ENCODE measurements at places on chromosomes 13 and 19. TPM values are rescaled to one million over a fixed set of nuclear protein-coding genes. Genes with fewer than 3 reads are reported as not detected.
A peak's percentile ranks its signal among the peaks of the same experiment; 100 is the strongest.

- H3K4me1 ChIP-seq = no peaks in the 10 kb centered on the region
- H3K36me3 ChIP-seq = peaks cover 3% of the 10 kb centered on the region
- no peak for DNase-seq
- H3K4me3 ChIP-seq = no peak overlapping the region
- H3K27me3 ChIP-seq = no peaks in the 10 kb centered on the region
Measured at GRCh38 chr19:46958532-46958931, 61.1 kb upstream of the NPAS1 start.

DNA sequence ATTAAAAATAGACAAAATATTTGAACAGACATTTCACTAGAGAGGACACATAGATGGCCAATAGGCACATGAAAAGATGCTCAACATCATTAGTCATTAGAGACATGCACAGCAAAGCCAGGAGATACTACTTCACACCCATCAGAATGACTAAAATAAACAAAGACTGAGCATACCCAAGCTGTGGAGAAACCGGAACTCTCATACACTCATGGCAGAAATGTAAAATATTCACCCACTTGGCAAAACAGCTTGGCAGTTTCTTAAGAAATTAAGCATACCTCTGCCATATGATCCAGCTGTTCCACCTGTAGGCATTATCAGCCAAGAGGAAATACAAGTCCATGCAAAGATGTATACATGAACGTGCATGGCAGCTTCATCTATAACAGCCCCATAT lies 213.4 kb downstream of the TSHZ3 start:
- no peak overlapping the region for H3K27ac ChIP-seq
- no peaks in the 10 kb centered on the region for H3K4me1 ChIP-seq
- H3K4me3 ChIP-seq = no peak overlapping the region

DNA sequence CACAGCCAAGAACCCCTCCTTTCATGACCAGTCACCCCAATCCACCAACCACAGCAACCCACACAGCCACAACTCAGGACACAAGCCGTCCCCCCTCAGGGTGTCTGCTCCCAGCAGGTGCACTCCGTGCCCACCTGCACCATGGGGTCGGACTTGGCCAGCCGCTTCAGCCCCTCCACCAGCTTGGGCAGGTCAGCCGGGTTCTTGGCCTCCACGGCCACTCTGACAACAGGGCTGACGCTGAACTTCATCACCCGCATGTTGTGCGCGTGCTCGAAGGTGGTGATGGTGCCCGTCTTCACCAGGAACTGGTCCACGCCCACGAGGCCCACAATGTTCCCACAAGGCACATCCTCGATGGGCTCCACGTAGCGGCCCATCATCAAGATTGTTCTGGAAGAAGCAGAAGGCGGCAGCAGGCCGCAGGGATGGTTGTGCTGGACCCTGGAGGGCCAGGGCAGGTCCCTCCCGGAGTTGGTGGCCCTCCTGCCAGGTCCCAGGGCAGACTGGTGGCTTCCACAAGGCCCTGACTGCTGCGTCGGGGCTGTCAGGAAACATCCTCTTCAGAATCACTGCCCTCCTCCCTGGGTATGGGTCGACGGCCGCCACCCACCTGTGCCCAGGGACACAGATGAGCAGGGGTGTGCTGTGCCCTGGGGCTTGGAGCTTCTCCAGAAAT lies 5.5 kb downstream of the EEF2 start:
- H3K27me3 ChIP-seq = no peaks in the 10 kb centered on the region
- peaks cover 76% of the 10 kb centered on the region for H3K36me3 ChIP-seq
- H3K4me1 ChIP-seq = peaks cover 11% of the 10 kb centered on the region

GRCh38 chr13:108195146-108195545 lies 20.2 kb downstream of the LIG4 start:
- H3K27me3 ChIP-seq = no peaks in the 10 kb centered on the region
- H3K4me1 ChIP-seq = no peaks in the 10 kb centered on the region
- no peak overlapping the region for H3K27ac ChIP-seq
- H3K36me3 ChIP-seq = no peaks in the 10 kb centered on the region
- no peak overlapping the region for H3K4me3 ChIP-seq

- peaks cover 3% of the 10 kb centered on the region for H3K4me1 ChIP-seq
- no peaks in the 10 kb centered on the region for H3K27me3 ChIP-seq
- no peak for DNase-seq
- no peaks in the 10 kb centered on the region for H3K36me3 ChIP-seq
- no peak overlapping the region for H3K27ac ChIP-seq
Measured at GRCh38 chr13:95289020-95289444, 12.2 kb downstream of the ABCC4 start.

- no peak overlapping the region for H3K4me3 ChIP-seq
- H3K36me3 ChIP-seq = no peaks in the 10 kb centered on the region
- DNase-seq = no peak
- H3K27ac ChIP-seq = no peak overlapping the region
- no peaks in the 10 kb centered on the region for H3K27me3 ChIP-seq
Measured at GRCh38 chr13:94061301-94061700, 418.2 kb downstream of the DCT start.

DNA sequence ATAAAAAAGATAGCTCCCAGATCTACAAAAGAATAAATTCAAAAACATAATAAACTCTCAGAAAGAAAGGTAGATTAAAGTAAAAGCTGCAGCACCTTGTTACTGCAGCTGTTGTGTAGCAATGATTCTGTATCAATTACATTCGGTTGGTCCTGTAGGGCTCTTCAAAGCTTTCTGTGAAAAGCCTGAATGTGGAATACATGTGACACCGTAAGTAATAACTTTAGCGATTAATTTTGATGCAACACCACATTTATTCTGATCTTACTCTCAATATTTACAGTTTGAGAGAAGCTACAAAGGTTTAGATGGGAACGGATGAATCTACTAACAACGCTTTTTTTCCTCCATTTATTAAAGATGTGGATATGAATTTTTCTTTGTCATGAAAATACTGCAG lies 279.2 kb downstream of the DACH1 start:
- H3K27me3 ChIP-seq = no peaks in the 10 kb centered on the region
- no peak overlapping the region for H3K4me3 ChIP-seq
- peak; percentile 42 for DNase-seq
- H3K27ac ChIP-seq = no peak overlapping the region

GRCh38 chr19:37920591-37921450 lies 13.8 kb downstream of the SIPA1L3 start:
- H3K4me1 ChIP-seq = no peaks in the 10 kb centered on the region
- peak; percentile 38 for DNase-seq

- no peaks in the 10 kb centered on the region for H3K4me1 ChIP-seq
- H3K27ac ChIP-seq = no peak overlapping the region
- no peak for DNase-seq
- no peaks in the 10 kb centered on the region for H3K36me3 ChIP-seq
- H3K27me3 ChIP-seq = no peaks in the 10 kb centered on the region
- H3K4me3 ChIP-seq = no peak overlapping the region
Measured at GRCh38 chr13:37651891-37652290, 53.3 kb upstream of the POSTN start.

DNA sequence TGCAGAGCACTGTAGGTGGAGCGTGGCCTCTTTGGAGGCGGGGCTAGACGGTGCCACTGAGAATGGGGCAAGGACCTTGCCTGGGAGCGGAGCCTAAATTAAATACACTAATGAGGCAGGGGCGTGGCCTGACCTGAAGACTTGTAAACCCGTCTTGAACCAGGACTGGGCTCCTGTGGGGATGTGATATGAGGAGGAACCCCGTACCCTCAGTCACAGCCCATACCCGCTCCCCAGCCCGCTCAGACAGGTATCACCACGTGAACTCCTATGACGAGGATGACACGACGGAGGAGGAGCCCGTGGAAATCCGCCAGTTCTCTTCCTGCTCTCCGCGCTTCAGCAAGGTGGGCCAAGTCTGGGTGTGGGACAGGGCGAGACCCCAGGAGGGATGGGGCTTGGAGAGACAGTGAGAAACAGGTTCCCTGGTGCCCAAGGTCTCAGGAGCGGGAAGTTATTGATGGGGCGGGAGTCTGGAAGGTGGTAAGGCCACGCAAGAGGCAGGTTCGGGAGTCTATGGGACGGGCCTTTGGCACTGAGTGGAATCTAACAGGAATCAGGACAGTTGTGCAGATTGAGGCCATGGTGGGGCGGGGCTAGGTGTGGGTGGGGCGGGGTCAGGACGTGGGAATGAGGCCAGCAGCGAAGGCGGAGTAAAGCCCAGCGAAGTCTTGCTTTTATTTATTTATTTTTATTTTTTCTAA lies 14.7 kb downstream of the DNASE2 start:
- H3K36me3 ChIP-seq = no peaks in the 10 kb centered on the region
- no peak overlapping the region for H3K27ac ChIP-seq
- H3K4me3 ChIP-seq = no peak overlapping the region
- no peaks in the 10 kb centered on the region for H3K4me1 ChIP-seq

- H3K27me3 ChIP-seq = no peaks in the 10 kb centered on the region
- peaks cover 15% of the 10 kb centered on the region for H3K4me1 ChIP-seq
- DNase-seq = no peak
- H3K27ac ChIP-seq = peak overlapping the region; percentile 3
- H3K36me3 ChIP-seq = no peaks in the 10 kb centered on the region
- no peak overlapping the region for H3K4me3 ChIP-seq
Measured at GRCh38 chr13:98279473-98280175, 102.6 kb upstream of the RNF113B start.

DNA sequence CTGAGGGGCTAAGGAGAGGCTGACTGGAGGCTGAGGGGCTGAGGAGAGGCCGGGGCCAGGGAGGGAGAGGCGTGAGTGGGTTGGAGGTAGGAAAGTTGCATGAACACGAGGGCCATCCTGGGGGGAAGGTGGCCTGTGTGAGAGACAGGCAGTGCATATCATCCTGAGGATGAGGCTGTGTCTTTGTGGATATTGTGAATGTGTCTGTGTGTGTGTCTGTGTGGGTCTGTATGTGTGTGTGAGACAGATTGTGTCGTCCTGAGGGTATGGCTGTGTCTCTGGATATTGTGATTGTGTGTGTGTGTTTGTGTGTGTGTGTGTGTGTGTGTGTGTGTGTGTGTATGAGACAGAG lies 422 bp downstream of the ZNF71 start:
- H3K4me3 ChIP-seq = peak overlapping the region; percentile 91
- no peaks in the 10 kb centered on the region for H3K27me3 ChIP-seq
- peaks cover 18% of the 10 kb centered on the region for H3K36me3 ChIP-seq
- DNase-seq = no peak
- peak overlapping the region; percentile 20 for H3K27ac ChIP-seq

DNA sequence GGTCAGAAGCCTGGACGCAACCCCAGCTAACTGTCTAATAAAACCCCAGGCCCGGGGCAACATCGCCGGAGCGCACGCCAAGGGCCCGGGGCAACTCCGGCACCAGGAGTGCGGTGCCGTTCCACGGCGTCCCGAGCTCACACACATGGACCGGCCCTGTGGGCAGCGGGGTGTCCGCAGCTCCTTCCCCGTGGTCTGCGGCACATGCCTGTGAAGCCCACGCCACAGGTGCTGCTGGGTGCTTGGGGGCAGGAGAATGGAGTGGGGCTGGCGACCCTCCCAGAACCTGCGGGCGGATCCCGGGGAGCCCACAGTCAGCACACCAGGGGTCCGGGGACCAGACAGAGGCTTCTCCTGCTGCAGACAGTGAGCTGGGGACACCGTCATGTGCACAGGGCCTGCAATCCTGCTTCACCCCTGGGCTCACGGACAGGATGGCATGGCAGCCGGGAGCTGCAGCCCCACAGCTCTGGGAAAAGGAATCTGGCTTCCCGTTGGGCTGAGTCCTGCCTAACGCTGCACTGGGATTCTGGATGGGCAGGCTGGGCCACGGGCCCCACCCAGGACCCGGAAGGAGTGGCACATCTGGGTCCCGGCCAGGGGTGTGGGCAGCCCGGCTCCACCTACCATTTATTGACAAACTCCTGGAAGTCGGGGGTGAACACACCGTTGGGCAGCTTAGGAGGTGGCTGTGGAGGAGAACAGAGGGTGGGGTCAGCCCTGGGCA lies 28.2 kb upstream of the ZBTB7A start:
- peaks cover 5% of the 10 kb centered on the region for H3K36me3 ChIP-seq
- no peaks in the 10 kb centered on the region for H3K27me3 ChIP-seq
- no peak overlapping the region for H3K4me3 ChIP-seq
- no peak overlapping the region for H3K27ac ChIP-seq
- DNase-seq = no peak

DNA sequence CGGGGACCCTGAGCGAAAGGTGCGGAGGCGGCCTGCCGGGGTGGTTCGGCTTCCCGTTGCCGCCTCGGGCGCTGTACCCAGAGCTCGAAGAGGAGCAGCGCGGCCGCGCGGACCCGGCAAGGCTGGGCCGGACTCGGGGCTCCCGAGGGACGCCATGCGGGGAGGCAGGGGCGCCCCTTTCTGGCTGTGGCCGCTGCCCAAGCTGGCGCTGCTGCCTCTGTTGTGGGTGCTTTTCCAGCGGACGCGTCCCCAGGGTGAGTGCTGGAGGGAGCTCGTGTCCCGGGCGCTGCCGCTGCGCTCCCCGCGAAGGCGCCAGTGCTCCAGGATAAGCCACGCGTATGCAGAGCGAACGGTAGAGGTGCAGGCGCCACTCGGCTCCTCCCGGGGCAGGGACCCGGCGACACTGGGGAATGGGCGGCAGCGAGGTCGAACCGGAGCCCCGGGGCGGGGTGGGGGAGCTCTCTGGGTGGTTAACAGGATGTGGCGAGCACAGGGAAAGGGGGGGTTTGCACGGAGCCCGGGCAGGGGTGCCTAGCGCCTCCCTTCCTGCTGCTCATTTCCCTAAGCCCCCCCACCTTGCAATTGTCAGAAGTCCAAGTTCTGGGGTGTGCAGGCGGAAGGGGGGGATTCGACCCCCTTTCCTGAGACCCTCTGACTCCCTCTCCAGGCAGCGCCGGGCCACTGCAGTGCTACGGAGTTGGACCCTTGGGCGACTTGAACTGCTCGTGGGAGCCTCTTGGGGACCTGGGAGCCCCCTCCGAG lies at the start of gene IL27RA:
Gene IL27RA (plus strand): TSS at position 44 of the 762 bp plus-strand sequence. CDS start 111 bp downstream, at position 155.
- H3K36me3 ChIP-seq = no peaks in the 10 kb centered on the region
- H3K27ac ChIP-seq = peak within 1 kb of the TSS; percentile 96
- no peaks in the 10 kb centered on the region for H3K27me3 ChIP-seq
- H3K4me3 ChIP-seq = peak within 1 kb of the TSS; percentile 74

DNA sequence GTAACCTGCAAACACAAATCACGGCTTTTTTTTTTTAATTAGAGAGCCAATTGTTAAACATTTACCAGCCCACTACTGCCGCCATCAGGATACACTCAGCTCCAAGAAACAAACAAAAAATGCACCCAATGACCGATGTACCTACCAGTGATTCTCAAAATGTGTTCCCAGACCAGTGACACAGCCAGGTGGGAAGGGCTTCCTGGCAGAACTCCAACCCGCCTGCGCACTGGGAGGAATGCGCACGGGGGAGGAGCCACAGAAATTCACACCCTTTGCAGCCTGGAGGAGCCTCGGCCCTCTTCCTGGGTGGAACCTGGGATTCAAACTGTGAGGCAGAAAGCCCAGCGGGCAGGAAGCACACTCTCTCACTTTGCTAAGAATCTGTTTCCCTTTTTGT lies 255.9 kb downstream of the TBC1D4 start:
- H3K4me1 ChIP-seq = peaks cover 12% of the 10 kb centered on the region
- DNase-seq = peak; percentile 75
- peak overlapping the region; percentile 54 for H3K27ac ChIP-seq
- no peak overlapping the region for H3K4me3 ChIP-seq
- H3K36me3 ChIP-seq = no peaks in the 10 kb centered on the region
- H3K27me3 ChIP-seq = no peaks in the 10 kb centered on the region

Gene PRR36
- 3.4 TPM for total RNA-seq

Gene CEACAM19
- total RNA-seq = 4.1 TPM

Gene FBXO17
- total RNA-seq = 10.4 TPM

Gene HS6ST3
- 0.06 TPM for total RNA-seq

Gene TMEM145
- total RNA-seq = 0.95 TPM
